Skin of body (tissue), 3 donors: ENCODE measurements at places on chromosomes 1 and 21.

DNA sequence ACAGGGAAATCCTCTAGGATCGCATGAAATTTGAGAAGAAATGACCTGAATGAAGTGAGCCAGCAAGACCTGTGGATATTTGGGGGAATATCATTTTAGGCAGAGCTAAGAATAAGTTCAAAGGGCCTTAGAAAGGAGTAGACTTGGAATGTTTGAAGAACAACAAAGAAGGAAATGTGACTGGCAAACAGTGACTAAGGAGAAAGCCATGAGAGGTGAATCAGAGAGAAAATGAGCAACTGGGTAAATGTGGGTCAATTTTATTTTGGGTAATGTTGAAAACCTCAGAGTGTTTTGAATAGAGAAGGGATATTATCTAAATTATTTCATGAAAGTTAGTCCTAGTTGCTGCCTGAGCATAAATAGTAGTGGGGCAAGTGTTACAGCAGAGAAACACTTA, 672.8 kb downstream of the LMO4 start:
- DNase-seq: no peak

DNA sequence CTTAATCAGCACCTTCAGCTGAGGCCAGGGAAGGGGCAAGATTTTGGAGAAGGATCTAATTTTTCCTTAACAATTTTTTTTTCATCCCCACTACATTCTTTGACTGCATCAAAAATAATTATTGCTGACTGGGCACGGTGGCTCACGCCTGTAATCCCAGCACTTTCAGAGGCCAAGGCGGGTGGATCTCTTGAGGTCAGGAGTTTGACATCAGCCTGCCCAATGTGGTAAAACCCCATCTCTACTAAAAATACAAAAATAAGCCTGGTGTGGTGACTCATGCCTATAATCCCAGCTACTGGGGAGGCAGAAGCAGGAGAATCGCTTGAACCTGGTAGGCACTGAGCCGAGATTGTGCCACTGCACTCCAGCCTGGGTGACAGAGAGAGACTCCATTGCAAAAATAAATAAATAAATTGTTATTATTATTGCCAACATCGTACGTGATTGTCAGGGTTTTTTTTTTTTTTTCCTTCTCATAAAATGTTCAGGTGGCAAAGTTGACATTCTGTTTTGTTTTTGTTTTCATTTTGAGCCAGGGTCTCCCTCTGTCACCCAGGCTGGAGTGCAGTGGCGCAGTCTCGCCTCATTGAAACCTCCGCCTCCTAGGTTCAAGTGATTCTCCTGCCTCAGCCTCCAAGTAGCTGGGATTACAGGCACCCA, 37.3 kb upstream of the MORC3 start:
- DNase-seq: no peak

DNA sequence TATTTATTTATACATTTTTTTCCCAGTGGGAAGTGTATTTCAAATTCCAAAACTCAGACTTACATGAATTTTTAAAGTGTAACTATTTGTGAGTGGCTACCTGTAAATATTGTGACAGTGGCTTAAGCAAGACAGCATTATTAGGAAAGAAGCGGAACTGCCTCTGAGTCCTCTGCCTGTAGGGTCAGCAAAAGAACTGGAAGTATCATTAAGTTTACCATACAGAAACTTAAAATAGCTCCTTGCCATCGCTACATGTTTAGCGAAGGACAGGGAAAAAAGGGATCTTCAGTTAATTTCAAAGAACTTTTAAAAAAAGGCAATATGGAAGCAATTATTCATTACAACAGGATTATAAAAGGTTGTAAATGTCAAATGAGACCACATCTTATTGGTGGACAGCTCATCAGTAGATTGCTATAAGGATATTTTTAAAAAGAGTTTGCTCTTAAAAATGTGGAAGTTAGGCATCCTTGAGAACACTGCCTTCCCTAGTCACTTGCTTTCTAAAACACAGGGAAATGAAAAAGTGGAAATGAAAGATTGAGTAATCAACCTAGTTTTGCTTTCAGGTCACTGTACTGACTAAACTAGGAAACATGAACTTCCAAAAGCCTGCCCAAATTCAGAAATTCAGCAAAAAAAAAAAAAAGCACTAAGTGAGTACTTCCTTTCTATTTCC, 39.2 kb downstream of the NSL1 start:
- no peak for DNase-seq

- DNase-seq: no peak
Measured at GRCh38 chr1:98924977-98925376, 79.7 kb downstream of the PLPPR5 start.

GRCh38 chr1:115295904-115296696, 41.9 kb downstream of the NGF start:
- DNase-seq: peak; percentile 27

DNA sequence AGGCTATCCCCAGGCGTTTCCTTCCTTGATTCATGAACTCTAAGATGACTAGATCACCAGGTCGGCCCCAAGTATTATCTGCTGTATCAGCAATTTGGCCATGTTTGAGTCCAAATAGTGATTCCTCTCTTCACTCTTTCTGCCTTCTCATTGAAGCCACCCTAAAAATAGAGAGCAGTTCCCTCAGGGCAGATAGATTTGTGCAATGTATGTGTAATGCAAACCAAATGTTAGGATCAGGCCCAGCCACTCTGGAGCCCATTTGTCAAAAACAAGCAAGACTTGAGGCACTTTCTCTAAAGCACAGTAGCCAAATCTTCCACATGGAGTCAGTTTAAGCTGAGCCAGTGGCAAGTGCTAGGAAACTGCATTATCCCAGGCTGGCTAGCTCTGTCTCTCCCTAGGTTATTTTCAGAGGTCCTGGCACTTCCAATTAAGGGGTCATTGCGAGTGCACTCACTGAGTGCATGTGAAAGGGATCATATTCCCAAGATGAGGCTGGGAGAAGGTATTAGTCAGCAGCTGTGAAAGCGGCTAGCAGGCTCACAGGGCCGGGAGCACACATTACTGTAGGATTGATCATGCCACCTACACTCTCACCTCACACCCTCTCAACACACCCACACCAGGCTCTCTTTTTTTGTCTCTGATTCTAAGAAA, 97.9 kb upstream of the RAB3GAP2 start:
- DNase-seq: peak; percentile 99

- DNase-seq: no peak
Measured at GRCh38 chr1:27644369-27645070, 9.5 kb upstream of the FGR start.

DNA sequence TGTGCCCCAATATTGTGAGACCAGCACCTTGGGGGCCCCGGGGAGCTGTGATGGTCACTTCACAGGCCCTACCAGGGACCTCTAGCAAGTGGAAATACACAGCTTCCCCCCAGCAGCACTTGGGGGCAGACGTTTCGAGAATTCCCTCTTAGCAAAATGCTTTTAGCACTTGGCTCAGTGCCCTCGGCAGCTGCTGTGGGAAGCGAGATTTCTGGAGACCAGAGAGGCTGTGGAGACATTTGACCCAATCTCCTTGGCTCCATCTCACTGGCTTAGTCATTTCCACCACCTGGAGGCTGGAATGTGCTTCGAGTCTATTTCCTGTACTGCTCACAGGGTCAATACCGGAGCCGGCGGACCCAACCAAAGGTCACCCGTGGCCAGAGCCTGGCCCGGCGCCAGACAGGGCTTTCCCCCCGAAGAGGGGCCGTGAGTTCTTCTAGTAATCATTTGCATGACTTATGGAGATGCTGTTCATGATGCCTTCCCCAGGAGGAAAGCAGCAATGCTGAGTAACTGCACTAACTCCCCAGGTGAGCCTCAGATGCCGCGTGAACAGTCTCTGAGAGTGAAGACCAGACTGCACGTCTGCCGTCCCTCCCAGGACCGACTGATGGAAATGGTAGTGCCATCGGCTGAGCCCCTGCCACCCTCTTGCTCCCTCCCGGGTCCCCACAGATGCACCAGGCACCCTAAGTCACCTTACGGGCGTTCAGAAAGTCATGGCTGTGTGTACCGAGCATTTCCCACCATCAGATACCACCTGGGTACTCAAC, 4.4 kb upstream of the C2CD2 start:
- DNase-seq: peak; percentile 81

- DNase-seq: no peak
Measured at GRCh38 chr1:12166834-12167492, at the start of gene TNFRSF1B. TNFRSF1B (plus strand) TSS chr1:12166991; CDS start chr1:12167092, 101 bp downstream.

DNA sequence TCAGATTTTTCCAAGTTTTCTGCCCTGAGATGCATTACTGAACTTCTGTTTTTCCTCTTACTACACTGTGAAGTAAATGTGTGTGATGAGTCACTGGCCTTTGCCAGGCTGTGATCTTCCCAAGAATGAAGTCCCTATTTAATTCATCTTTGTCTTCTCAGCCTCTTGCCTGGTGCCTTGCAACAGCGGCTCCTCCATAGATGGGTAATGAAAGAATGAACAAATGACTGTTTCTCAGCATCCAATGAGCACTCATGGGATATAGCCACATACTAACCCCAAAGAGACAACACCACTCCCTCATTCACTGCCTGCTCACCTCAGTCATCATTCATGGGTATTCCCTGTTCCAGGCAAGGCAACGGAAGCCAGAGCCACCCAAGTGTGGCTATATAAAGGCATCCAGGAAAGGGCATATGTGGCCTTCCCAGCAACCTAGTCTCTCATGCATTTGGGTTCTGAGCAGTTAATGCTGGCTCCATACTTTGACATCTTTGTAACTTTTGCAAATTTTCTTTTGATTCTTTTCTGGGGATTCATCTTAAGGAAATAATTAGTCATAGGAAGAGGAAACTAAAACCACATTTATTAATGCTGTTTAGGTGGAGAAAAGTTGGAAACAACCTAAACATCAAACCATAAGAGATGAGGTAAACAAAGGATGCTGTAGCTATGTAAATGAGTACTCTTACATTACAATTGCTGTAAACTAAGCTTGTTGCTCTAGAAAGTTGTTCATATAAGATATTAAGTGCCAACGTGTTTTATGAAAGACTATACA, 71.9 kb downstream of the HIVEP3 start:
- DNase-seq: no peak

DNA sequence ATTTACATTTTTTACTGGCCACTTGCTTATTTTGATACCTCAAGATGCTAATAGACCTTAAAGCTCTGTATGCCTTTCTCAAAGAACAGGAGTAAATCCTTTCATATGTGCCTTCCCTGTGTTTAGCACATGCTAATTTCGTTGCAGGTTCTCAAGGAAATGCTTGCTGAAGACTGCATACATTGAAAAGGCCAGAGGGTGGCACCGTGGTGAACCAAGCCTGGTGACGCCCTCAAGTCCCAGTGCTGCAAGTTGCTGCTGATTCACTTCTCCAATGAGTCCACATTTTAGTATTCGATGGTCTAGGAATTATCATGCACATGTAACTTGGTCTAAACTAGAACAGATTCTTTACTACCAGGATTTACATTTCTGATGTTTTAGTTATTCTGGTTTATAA, 94.1 kb downstream of the CLDN17 start:
- DNase-seq: no peak

- DNase-seq: no peak
Measured at GRCh38 chr1:229822026-229822425, 196.0 kb downstream of the URB2 start.

- no peak for DNase-seq
Measured at GRCh38 chr1:6996371-6996770, 211.1 kb downstream of the CAMTA1 start.

DNA sequence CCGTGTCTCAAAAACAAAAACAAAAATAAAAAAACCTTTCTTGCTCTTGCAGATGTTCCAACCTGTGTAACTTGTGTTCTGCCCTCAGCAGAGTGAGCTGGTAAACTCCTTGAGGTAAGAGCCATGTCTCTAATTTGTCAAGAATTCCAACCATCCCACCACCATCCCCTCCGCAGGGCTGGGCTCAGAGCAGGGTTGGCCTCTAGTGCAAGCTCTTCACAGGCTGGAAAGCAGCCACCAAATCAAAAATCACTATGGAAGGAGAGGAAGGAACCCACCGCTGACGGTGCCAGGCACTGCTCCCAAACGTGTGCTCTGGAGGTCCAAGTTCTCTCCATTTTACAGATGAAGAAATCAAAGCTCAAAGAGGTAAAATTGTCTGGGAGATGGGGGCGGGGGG, 9.4 kb downstream of the PLEKHA6 start:
- no peak for DNase-seq

DNA sequence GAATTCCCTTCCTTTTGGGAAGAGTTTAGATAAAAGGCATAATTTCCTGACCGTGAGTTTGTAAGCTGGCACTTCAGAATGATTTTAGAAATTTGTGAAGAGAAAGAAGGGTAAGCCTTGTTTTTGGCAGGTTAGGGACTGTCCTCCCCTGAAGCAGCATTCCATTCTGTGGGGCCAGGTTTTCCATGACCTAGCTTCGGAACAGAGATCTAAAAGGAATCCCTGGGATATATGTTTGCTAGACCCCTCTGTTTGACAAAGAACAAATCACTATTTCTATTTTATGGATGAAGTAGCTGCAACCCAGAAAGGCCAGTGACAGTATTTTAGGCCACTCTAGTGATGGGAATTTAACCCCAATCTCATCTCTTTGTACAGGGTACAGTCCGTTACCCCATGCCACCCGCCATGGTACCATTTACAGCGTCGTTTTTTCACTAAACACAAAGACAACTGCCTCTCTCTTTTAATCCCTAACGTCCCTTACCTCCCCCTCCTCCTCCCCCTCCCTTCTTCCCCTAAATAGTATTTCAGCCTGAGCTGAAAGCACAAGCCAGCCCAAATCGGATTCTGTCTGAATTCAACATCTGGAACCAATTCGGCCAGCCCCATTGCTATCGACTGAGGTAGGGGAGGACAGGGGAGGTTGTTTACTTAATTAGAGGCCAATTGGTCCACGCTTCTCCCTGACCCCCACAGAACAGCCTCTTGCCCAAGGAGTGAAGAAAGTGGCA, 23.4 kb upstream of the IKBKE start:
- DNase-seq: peak; percentile 25

DNA sequence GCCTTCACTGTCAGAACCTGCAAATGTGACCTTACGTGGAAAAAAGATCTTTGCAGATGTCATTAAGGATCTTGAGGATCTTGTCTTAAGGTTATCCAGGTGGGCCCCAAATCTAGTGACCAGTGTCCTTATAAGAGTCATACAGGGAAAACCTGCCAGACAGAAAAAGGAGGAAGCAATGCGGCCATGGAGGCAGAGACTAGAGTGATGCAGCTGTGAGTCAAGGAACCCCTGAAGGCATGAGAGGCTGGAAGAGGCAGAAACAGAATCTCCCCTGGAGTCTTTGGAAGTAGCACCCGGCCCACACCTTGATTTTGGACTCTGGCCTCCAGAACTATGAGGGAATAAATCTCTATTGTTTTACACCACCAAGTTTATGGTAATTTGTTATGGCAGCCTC, 36.5 kb upstream of the DNASE2B start:
- DNase-seq: no peak

- DNase-seq: no peak
Measured at GRCh38 chr1:201772178-201772577, 56.8 kb upstream of the IPO9 start.

DNA sequence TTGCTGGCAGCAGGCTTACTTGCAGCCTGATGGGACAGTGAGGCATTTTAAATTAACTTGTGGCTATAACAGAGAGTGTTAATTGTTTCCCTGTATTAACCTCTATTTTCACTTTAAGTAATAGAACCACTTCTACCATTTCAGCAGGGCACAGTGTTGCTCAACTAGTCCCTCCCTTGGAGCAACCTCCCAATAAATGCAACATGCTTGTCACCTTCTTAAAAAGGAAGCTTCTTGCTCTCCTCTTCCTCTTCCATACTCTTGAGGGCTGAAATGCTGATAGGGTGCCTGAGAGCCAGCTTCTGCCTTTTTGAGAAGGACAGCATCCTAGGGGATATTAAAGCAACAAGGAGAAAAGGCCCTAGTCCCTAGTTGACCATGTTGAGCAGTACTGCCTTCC, 52.1 kb downstream of the C4BPA start:
- no peak for DNase-seq

- no peak for DNase-seq
Measured at GRCh38 chr1:45206808-45207623, 611 bp upstream of the ZSWIM5 start.
